ENCODE measurements at places on chromosomes 3 and 15. TPM values are rescaled to one million over a fixed set of nuclear protein-coding genes. Genes with fewer than 3 reads are reported as not detected.

DNA sequence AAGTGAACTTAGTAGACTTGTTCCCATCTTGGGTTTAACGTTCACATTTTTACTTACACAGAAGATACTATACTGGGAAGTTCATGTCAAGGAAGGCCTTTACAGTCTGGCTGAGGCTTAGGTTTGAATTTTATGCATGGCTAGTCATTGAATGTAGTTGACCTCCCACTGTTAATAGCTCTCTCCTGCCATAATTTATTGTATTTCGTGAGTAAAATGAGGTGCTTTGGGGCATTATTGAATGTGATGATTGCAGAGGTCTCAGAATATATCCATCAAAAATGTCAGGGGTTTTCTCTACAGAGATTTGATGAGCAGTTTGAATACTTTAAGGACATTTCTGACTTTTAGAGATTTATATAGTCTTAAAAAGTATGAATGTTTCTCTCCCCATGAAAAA, 356.6 kb upstream of the GRM7 start:
- no peak for DNase-seq

- no peak for DNase-seq
These were observed 795 bp upstream of the TCF12 start for GRCh38 chr15:56917652-56918045.

DNA sequence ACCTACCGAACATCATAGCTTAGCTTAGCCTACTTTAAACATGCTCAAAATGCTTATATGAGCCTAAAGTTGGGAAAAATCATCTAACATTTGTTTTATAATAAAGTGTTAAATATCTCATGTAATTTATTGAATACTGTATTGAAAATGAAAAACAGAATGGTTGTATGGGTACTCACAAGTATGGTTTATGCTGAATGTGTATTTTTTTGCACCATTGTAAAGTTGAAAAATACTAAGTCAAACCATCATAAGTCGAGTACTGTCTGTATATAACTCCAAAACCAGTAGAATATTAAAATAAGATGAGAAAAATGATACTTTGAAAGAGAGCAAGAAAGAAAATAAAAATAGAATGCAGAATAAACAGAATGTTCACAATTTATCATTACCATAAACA, 115.7 kb downstream of the ZNF280D start:
- DNase-seq = no peak

DNA sequence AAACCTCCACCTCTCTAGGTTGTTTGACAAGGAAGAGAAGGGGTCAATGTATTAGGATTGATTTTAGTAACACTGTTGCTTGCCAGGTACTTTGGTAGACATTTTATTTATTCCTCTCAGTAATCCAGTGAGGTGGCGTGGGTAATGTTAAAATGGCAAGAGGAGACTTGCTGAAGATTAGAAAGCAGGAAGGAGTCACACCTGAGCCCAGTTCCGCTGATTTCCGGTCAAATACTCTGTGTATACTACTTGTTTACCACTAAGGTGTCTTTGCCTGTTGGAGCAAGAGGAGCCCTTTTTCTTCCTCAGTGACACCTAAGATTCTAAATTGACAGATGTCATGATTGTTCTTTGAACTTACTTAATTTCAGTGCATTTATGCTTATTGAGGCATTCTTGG, 1.7 kb downstream of the OXNAD1 start:
- DNase-seq = no peak

DNA sequence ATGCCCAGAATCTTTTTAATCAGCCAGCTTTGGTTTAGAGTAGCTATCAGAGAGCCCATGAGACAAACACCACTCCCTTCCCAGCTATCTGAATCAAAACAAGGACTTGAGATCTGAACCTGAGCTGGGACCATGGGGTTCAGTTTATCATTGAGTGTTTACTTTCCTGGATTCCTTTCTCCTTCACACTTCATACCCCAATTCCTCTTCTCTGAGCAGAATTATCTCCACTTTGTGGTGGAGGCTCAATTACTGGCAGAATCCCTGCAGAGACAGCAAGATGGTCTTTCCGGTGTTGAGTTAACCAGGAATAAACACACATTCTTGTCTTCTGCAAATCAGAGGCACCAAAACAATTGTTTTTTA, 102.4 kb downstream of the RPL22L1 start:
- DNase-seq = no peak

DNA sequence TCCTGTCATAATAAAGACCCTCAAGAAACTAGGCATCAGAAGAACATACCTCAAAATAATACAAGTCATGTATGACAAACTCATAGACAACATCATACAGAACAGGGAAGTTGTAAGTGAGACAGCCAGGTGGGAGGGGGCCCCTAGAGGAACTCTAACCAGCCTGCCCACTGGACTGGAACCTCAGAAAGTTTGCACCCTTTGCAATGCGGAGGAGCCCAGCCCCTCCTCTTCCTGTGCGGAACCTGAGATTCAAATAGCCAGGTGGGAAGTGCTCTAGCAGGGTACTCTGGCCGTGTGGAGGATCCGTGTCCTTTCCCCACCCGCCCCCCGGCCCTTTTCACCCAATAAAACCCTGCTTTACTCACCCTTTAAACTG, 387.0 kb upstream of the CBLB start:
- DNase-seq = no peak

- DNase-seq = no peak
These were observed 22.4 kb downstream of the KCNMB2 start for GRCh38 chr3:178558637-178559036.

DNA sequence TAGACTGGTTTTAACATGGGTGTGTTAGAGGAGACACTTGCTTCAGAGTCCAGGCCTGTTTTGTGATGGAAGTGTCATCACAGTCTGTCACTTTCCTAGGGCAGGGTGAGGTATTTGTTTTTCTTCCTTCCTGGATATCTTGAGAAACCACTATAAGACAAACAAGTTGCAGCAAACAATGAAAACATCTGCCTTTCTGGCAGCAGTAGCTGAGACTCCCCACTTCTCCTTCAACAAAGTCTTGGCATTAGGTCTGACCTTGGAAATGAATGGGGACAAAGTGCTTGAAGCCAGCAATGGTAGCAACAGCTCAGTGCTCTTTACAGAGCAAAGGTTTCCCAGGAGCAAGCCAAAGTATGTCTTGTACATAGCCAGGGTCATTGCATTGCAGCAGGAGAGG, 64.6 kb downstream of the CD200 start:
- DNase-seq = no peak

DNA sequence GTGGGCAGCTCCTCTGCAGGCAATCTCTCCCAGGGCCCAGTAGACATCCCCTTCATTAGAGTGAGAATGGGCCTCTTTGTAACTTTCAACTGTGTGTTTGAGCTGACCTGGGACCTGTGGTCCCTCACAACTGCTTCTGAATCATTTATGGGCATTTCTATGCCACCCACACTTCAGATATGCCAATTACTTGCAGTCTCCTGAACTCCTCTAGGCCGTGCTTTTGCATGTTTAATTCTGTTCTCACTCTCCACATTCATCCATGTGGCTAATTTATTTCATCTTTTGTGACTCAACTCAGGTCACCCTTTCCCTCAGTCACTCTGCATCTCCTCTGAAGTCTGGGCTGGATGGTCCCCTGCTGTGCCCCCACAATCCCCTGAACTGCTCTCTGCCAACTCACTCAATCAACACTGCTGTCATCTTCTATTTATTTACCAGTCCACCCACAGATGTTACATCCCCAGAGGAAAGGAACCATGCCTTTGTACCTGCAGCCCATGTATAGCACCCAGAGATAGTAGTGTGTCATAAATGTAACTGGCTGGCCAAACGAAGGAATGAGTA, 364.7 kb downstream of the EPHB1 start:
- no peak for DNase-seq

DNA sequence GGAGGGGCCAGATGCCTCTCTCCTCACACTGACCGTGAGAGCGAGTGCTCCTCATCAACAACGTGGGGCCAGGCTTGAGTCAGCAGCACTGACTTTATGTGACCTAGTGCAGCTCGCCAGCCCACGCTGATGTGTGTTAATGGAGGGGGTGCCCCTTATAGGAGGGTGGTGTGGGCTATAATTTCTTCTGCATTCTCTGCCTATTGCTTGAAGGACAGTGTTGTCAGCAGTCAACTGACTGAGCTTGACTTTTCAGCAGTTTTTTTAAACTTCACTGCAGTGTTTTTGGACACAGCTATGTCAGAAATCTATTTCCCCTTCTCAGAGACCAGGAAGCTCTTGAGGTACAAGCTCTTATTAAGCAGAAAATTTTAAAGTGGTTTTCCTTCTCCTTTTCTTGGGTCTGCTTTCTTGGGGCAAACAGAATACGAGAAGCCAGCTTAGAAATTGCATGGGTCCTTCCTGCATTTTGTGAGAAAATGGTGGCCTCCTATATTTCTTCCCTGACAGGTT, 304.8 kb upstream of the CTDSPL start:
- no peak for DNase-seq

GRCh38 chr3:107411056-107411455, 33.8 kb downstream of the CCDC54 start:
- no peak for DNase-seq

DNA sequence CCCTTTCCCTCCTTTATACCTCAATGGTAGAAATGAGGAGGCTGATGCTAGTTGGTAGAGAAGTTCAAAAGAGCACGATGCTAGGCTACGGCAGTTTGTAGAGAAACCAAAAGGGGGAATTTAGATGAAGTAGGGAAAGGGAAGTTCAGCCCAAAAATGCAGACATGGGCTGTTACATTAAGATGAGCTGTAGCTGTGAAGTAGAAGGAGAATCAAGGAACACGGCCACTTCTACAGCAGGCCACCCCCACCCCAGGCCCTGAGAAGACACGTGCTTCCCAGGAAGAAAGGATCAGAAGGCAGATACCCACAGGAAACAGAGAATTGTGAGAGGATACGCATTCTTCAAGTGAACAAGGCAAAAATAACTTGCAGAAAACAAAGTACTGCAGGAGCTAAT, 2.1 kb upstream of the PARP14 start:
- DNase-seq = no peak

DNA sequence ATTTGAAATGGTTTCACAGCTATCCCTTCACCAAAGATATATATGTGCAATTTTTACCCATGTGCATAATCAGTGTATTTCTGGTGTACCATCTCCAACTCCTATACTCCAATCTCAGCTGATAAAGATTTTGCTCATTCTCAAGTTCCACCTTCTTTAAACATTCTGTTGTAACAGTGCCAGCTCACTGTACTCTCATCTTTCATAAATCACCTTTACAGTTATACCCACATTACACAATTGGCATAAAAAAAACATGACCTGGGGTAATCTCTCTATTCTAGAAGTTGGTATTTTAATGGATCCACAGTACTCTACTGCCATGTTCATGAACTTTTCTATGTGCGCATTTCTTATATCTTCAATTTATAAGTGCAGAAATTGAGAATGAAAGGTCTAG, 339.9 kb upstream of the DPH6 start:
- no peak for DNase-seq

- DNase-seq = no peak
These were observed 291.8 kb downstream of the NAALADL2 start for GRCh38 chr3:175150812-175151401.

- peak; percentile 59 for DNase-seq
These were observed 481 bp downstream of the ADAMTS17 start for GRCh38 chr15:100341239-100341749.

GRCh38 chr3:2967871-2968270, 142.3 kb downstream of the IL5RA start:
- DNase-seq = no peak

GRCh38 chr3:122785231-122785630, 8.4 kb downstream of the HSPBAP1 start:
- no peak for DNase-seq

DNA sequence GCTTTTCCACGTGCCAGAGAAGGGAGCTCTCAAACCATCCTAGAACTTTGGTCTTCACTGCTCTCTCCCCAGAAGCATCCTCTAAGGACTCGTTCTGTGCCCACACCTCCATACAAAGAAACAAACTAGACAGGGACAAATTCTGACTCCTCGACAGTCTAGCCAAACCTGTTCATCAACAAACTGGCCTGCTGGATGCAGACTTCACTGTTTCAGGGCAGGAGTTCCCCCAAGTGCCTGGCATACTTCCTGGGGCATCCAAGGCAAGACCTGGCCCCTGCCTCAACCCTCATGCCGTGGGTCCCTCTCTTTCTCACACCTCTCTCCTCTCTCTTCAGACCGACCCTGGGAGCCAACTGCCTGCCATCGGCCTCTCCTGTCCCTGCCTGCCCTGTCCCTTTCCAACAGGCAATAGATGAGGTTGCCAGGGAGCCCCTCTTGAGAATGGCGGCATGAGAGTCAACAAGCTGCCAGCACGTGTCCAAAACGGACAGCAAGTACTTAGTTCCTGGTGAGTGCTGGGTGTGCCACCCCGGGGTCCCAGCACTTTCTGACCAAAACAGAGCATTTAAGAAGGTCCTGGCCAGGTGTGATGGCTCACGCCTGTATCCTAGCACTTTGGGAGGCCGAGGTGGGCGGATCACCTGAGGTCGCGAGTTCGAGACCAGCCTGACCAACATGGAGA, 79.1 kb upstream of the HES1 start:
- no peak for DNase-seq

DNA sequence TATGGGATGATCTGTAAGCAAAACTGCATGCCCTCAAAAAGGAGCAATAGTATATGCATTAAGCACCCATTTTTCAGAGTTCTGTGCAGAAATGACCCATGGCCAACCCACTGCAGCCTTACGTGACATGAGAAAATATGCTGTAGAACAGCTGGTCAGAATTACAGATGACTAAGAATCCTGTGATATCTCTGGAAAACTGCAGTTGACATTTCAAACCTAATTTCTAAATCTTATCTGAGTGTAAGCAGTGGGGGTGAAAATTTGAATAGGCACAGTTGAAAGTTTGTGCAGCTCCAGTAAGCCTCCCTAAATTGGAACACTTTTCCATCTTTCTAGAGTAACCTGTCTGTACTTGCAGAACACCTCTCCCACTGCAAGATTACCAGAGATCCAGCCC, 28.7 kb upstream of the COL6A6 start:
- no peak for DNase-seq

- DNase-seq = no peak
These were observed 6.7 kb downstream of the CMTM8 start for GRCh38 chr3:32245200-32245599.

The GOLGA8R gene
- total RNA-seq = 8.0 TPM

The NOX5 gene
- total RNA-seq = 0.07 TPM

The CCR8 gene
- total RNA-seq = not detected

The ETV5 gene
- 27.1 TPM for total RNA-seq

The KBTBD12 gene
- total RNA-seq = 0.07 TPM

The CYP11A1 gene
- 5.2 TPM for total RNA-seq

The SPSB4 gene
- 12.9 TPM for total RNA-seq

The SERINC4 gene
- 0.09 TPM for total RNA-seq

The GMNC gene
- total RNA-seq = 0.60 TPM

The ZMAT3 gene
- 47.4 TPM for total RNA-seq

The LRRN1 gene
- 59.1 TPM for total RNA-seq
